ENCODE measurements at places on chromosomes 2 and 18.

DNA sequence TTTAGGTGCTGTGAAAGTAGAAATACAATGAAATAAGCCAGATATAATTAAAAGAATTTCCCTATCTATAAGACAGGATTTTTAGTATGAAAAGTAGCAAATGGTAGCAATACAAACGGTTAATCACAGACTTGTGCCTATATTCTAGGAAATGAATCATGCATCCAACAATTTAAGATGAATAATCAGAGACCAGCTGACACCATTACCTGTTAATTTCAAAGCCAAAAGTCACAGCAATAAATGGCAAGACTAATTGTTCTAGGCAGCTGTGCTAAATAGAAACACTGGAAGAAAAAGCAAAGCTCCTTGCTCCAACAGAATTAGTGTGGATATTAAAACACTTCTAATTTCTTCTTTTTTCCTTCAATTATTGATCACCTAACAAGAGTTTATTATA is 35.1 kb upstream of the MPP4 start:
- no peak for DNase-seq

DNA sequence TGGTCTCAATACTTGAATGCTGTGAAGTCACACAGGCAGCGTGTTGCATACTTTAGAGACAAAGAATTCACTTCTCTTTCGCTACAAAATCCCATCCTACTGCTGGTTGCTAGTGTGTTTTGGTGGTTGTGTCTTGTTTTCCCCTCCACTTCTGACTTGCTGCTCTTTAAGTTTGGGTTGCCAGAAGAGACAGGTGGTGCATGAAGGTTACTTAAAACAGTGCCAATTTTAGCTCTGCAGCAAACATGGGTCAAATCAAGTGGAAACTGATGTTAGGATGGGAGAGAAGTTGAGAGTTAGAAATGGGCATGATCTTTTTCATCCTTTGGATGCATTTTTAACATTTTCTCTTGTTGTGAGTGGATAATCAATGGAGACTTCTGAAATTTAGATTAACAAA is 136.2 kb upstream of the KCNH7 start:
- DNase-seq, result no peak

DNA sequence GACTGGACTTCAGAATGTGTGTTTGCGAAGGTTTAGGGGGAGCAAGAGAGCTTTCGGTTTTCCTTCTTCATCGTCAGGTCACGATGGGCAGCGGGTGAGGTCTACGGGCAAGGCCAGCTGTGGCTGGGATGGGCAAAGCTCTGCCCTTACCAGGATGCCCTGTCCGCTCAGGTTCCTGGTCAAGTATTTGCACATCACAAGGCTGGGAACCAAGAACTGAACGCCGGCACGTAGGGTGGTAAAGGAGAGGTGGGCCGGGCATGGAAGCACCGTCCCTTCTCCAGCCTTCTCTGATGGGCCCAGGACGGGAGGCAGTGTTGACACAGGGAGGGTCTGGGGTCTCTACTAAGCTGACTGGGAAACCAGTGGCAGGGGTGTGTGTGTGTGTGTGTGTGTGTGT is 50.5 kb upstream of the UBE2F start:
- no peak for DNase-seq

- DNase-seq, result no peak
Observed at GRCh38 chr2:129189617-129190319, 789.7 kb upstream of the RAB6C start.

DNA sequence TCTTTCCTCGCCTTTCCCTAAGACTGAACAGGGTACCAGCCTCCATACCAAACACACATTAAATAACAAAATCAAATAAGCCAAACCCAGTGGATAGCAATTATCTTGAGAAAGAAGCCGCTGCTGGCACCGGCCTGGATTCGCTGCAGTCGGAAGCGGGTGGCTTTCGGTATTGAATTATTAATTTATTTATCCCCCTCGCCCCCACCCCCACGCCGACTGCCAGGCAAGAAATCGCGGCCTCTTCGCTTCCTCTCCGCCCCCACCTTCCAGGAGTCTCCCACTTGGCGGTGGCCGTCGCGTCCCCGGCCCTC is 370 bp upstream of the ZNF804A start:
- no peak for DNase-seq

- DNase-seq, result no peak
Observed at GRCh38 chr18:3323900-3324299, 62.0 kb downstream of the MYL12B start.

DNA sequence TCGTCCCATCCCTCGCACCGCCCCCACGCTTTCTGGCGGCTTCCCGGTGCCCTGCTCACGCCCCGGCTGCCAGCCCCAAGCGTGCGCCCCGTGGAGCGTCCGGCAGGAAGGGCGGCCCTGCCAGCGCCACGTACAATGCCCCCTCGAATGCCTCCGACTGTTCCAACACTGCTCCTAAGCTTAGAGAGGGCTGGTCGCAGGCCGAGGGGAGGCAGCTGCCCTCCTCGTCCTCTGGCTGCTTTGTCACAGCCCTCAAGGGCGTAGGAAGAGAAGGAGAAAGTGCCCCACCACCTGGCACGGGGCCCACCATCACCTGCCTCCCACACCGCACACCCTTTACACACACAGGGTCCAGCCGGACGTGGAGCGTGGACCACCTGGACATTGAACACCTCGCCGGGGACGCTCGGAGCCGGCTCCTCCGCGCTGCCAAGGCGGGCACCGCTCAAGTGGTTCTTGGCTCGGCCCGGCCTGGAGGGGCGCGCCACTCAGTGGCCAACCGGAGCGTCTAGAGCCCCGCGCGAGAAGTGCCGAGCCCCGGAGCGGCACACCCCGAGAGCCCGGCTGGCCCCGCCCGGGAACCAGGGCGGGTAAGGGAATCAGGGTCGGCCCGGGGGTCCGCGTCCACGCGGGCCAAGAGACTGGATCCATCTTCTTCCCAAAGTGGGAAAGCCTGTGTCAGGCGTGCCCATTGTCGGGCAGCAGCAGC is 830 bp downstream of the DNER start:
- DNase-seq, result peak; percentile 87

GRCh38 chr2:113116100-113116958 is 11.1 kb upstream of the IL1RN start:
- no peak for DNase-seq

DNA sequence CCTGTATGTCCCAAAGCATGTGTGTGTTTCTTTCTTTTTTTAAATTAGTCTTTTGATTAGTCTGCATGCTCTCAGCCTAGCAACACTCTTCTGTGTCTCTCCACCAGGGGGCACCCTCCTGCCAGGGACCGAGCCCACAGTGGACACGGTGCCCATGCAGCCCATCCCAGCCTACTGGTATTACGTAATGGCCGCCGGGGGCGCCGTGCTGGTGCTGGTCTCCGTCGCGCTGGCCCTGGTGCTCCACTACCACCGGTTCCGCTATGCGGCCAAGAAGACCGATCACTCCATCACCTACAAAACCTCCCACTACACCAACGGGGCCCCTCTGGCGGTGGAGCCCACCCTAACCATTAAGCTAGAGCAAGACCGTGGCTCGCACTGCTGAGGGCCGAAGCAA is 93.8 kb downstream of the NRP2 start:
- DNase-seq, result peak; percentile 61
